ENCODE measurements at places on chromosomes 11 and 22. TPM values are rescaled to one million over a fixed set of nuclear protein-coding genes. Genes with fewer than 3 reads are reported as not detected.
A peak's percentile ranks its signal among the peaks of the same experiment; 100 is the strongest.

GLYATL1 gene
- total RNA-seq: not detected

APOL3 gene
- total RNA-seq: 167 TPM

GSTP1 gene
- 200 TPM for total RNA-seq

SIDT2 gene
- total RNA-seq: 46.3 TPM

GUCY1A2 gene
- 0.18 TPM for total RNA-seq

GCAT gene
- total RNA-seq: 2.9 TPM

ADAMTS8 gene
- not detected for total RNA-seq

SMIM35 gene
- total RNA-seq: 0.28 TPM

DNA sequence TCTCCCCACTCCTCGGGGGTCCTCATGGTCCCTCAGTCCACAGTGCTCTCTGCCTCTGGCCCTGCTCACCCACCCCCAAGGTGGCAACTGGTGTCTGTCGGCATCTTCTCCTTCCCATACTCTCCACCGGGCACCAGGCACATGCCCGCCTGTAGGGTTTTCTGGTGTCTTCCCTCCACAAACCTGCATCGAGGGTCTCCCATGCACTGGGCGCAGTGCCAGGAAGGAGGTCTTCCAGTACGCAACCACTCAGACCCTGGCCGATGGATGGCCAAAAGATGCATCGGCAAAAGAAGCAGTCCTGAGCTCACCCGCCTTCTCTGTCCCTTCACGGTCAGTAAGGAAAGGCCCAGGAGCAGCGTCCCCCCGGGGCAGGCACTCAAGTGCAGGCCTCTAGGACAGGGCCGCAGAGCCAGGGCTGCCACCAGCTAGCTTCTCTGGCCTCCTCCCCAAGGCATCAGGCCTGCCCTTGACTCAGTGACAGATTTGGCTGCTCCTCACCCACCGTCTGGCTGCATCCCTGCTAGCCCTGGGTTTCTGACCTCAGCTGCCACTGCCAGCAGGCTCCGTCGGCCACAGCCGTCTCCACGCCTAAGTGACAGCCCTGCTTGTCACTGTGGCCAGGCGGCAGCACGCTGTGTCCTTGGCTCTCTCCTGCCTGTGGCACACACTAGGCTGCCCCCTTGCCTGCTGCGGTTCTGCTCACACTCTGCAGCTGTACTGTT is 32.1 kb upstream of the IGSF9B start:
- H3K27ac ChIP-seq: no peak overlapping the region
- no peak overlapping the region for H3K4me3 ChIP-seq
- H3K27me3 ChIP-seq: no peaks in the 10 kb centered on the region
- H3K4me1 ChIP-seq: peaks cover 12% of the 10 kb centered on the region

GRCh38 chr22:46746192-46746591 is 8.1 kb upstream of the CERK start:
- H3K36me3 ChIP-seq: no peaks in the 10 kb centered on the region
- H3K27ac ChIP-seq: no peak overlapping the region
- DNase-seq: no peak
- H3K4me1 ChIP-seq: peaks cover 17% of the 10 kb centered on the region
- H3K27me3 ChIP-seq: no peaks in the 10 kb centered on the region
- H3K4me3 ChIP-seq: no peak overlapping the region

GRCh38 chr22:48261048-48261621 is 1498.7 kb downstream of the TBC1D22A start:
- DNase-seq: no peak
- no peaks in the 10 kb centered on the region for H3K4me1 ChIP-seq
- H3K36me3 ChIP-seq: no peaks in the 10 kb centered on the region
- no peak overlapping the region for H3K4me3 ChIP-seq

- DNase-seq: no peak
- H3K27ac ChIP-seq: no peak overlapping the region
- H3K27me3 ChIP-seq: no peaks in the 10 kb centered on the region
- H3K4me1 ChIP-seq: peaks cover 24% of the 10 kb centered on the region
These were observed 47.9 kb downstream of the OSBP2 start for GRCh38 chr22:30742291-30743256.

GRCh38 chr11:72072348-72072747 is 8.0 kb downstream of the NUMA1 start:
- H3K4me1 ChIP-seq: peaks cover 12% of the 10 kb centered on the region
- DNase-seq: no peak
- H3K27ac ChIP-seq: no peak overlapping the region
- no peaks in the 10 kb centered on the region for H3K27me3 ChIP-seq

DNA sequence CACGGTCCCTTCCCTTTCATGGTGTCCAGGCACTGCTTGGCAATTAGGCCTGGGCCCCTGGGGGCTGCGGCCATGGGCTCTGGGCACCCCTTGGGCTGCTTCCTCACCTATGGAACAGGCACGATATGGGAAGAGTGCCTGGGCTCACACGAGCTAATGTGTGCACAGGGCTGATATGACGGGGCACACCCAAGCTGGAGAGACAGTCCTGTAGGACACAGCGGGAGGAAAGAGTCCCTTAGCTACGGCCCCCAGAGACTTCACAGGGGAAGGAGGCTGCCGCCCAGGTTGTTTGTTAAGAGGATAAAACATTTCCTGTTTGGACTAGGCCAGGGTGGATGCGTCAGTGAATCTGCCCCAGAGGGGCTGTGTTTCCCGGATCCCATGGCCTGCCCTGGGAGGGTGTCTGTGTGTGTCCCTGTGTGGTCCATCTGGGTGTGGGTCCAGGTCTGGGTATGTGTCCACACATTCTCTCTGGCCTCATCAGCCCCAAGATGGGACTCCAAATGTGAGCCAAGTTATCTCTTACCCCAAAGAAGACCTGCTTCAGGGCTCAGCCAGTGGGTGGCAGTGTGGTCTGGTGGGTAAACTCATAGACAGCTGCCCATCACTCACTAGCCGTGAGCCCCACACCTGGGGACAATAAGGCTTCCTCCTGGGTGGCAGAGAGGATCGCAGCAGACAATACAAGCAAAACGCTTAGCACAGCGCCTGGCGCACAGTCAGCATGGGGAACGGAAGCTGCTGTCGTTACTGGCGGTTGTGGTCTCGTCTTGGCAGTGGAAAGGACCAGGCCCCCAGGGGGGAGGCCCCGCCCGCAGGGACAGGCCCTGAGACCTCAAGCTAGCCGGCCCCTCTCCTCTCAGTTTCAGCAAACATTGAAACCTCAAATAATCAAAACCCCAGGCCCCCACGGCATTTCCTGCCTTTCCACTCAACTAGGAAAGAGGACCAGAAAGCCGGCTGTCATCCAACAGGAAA is 3.2 kb upstream of the EMID1 start:
- peak overlapping the region; percentile 19 for H3K4me3 ChIP-seq
- no peaks in the 10 kb centered on the region for H3K36me3 ChIP-seq
- H3K27me3 ChIP-seq: no peaks in the 10 kb centered on the region
- peak; percentile 18 for DNase-seq

DNA sequence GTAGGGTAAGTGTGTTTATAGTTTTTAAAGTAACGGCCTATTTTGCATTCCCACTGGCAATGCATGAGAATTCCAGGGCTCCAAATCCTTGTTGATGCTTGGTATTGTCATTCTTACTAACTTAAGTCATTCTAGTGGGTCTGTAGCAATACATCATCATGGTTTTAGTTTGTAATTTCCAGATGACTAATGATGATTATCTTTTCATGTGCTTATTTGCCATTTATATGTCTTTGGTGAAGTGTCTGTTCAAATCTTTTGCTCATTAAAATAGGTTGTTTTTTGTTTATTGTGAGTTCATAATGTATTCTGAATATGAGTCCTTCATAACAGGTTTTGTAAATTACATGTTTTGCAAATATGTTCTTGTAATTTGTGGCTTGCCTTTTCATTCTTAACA is 31.2 kb downstream of the MTMR3 start:
- H3K27ac ChIP-seq: no peak overlapping the region
- H3K4me1 ChIP-seq: peaks cover 10% of the 10 kb centered on the region
- no peaks in the 10 kb centered on the region for H3K36me3 ChIP-seq
- no peaks in the 10 kb centered on the region for H3K27me3 ChIP-seq
- H3K4me3 ChIP-seq: no peak overlapping the region
- DNase-seq: no peak

DNA sequence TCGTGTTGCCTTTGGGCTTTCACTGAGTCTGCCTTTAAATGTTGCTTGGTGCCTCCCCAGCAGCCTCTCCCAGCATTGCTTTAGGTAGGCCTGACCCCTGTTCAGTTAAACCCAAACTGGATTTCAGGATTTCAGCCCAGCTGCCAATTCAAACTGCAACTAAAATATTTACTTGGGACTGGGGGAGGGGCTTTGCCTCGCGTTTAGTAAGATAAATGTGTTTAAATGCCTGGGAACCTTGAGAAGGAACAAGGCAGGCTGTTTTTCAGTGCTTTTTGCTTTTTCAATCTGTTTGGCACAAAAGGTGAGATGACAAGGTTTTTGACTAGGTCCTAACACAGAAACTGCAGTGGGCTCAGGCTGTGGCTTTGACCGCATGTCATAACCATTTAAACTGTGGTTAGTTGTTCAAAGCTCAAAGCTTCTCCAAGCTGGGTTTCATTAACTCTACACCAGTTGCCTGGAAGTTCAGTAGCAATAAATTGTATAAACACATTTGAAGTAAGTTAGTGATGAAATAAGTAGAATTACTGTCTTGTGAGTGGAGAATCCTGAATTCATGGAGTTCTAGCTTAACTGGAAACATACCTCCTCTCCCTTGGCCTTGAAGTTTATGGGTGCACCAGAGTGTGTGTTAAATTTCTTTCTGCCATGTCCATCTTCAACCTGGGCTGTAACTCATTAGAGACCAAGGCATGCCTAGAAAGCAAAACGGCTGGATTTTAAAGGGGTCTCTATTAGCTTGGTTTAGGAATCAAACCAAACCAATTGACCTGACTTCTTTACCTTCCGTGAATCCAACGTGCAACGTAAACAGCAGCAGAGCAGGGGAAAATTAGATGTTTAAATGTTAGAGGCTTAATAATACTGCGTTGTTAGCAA is 3.6 kb downstream of the PKNOX2 start:
- no peak for DNase-seq
- H3K4me1 ChIP-seq: peaks cover 4% of the 10 kb centered on the region
- no peaks in the 10 kb centered on the region for H3K36me3 ChIP-seq
- H3K27ac ChIP-seq: no peak overlapping the region
- H3K27me3 ChIP-seq: peaks cover 79% of the 10 kb centered on the region
- H3K4me3 ChIP-seq: no peak overlapping the region

- H3K27ac ChIP-seq: no peak overlapping the region
- peaks cover 5% of the 10 kb centered on the region for H3K4me1 ChIP-seq
- no peak overlapping the region for H3K4me3 ChIP-seq
- H3K27me3 ChIP-seq: peaks cover 49% of the 10 kb centered on the region
- no peaks in the 10 kb centered on the region for H3K36me3 ChIP-seq
These were observed 151.1 kb downstream of the FEZ1 start for GRCh38 chr11:125344846-125345420.

GRCh38 chr11:114152162-114152561 is 92.7 kb downstream of the ZBTB16 start:
- H3K4me1 ChIP-seq: no peaks in the 10 kb centered on the region
- H3K4me3 ChIP-seq: no peak overlapping the region
- no peak for DNase-seq
- H3K27me3 ChIP-seq: no peaks in the 10 kb centered on the region

DNA sequence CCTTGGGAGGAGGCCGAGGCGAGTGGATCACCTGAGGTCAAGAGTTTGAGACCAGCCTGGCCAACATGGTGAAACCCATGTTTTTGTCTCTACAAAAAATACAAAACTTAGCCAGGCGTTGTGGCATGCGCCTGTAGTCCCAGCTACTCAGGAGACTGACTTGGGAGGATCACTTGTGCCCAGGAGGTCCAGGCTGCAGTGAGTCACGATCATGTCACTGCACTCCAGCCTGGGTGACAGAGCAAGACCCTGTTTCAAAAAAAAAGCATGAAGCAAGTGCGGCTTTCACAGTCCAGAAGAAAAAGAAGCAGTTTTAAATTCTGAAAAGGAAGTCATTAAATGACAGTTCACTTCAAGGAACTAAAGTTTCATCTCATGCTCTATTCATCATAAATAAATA is 7.1 kb upstream of the LTO1 start:
- peaks cover 26% of the 10 kb centered on the region for H3K27me3 ChIP-seq
- DNase-seq: no peak
- no peak overlapping the region for H3K4me3 ChIP-seq
- H3K27ac ChIP-seq: no peak overlapping the region

GRCh38 chr11:14448240-14448639 is 51.4 kb downstream of the COPB1 start:
- peaks cover 13% of the 10 kb centered on the region for H3K36me3 ChIP-seq
- no peak overlapping the region for H3K4me3 ChIP-seq
- no peaks in the 10 kb centered on the region for H3K4me1 ChIP-seq
- DNase-seq: no peak
- no peaks in the 10 kb centered on the region for H3K27me3 ChIP-seq

- no peaks in the 10 kb centered on the region for H3K27me3 ChIP-seq
- DNase-seq: no peak
- no peaks in the 10 kb centered on the region for H3K4me1 ChIP-seq
- H3K27ac ChIP-seq: no peak overlapping the region
These were observed 31.7 kb upstream of the NAV2 start for GRCh38 chr11:19680829-19681368.

DNA sequence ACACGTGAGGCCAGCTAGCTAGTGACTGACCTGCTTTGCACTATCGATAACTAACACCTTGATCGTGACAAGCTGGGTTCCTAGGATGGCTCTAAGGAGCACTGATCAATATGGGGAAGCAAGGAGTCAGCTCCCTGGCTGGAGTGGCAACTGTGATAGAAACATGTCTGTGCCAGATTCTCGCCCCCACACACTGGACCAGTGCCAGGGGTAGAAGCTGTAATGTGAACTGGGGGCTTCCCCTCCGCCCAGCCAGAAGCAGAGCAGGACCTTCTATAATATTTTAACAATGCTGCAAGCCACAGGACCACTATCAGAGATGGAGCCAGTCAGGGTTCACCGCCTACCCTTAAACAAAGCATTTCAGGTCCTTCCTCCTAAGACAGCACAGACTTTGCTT is 96.5 kb downstream of the DSCAML1 start:
- H3K4me3 ChIP-seq: no peak overlapping the region
- no peak overlapping the region for H3K27ac ChIP-seq
- no peaks in the 10 kb centered on the region for H3K36me3 ChIP-seq
- no peaks in the 10 kb centered on the region for H3K4me1 ChIP-seq

DNA sequence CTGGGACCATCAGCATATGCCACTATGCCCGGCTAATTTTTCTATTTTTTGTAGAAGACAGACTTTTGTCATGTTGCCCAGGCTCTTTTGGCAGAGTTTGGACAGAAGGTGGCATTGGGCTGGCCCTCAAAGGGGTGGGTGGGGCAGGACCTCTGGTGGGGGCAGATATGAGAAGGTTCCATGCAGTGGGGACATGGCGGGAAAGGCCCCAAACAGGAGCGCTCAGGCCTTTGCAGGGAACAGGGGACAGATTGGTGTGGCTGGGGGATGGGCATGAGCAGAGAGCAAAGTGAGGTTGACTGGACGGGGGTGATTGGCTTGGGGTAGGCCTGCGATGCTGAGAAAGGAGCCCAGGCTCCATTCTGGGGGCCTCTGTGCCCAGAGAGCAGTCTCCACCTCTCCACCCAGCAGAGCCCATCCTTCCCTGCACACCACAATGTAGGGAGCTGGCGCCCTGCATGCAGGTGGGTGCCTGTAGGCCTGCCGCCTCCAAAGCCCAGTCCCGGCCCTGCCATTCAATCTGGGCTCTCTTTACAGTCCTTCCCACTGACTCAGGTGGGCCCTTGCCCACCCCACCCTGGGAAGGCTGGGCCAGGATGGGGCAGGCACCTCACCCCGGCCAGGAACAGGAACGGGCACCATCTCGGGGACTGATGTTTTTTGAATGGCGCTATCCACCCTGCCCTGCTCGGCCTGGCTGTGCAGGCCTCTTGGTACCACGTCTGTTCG is 98.7 kb downstream of the MORC2 start:
- no peaks in the 10 kb centered on the region for H3K27me3 ChIP-seq
- no peaks in the 10 kb centered on the region for H3K36me3 ChIP-seq
- H3K4me1 ChIP-seq: no peaks in the 10 kb centered on the region
- H3K27ac ChIP-seq: no peak overlapping the region
- H3K4me3 ChIP-seq: no peak overlapping the region
- no peak for DNase-seq

Measured in T-cell (primary cell).